ENCODE measurements at places on chromosomes 11 and 22.

- peak; percentile 42 for DNase-seq
Measured at GRCh38 chr11:15159085-15159484, 44.4 kb downstream of the INSC start.

GRCh38 chr11:79461666-79462645, 21.1 kb upstream of the TENM4 start:
- DNase-seq: no peak

- peak; percentile 96 for DNase-seq
Measured at GRCh38 chr11:85685820-85686459, at the start of gene CCDC89. CCDC89 (minus strand) TSS chr11:85686195; CDS start chr11:85686130, 65 bp downstream.

GRCh38 chr22:49969751-49970527, 9.4 kb downstream of the PIM3 start:
- no peak for DNase-seq

GRCh38 chr11:26778000-26778757, 56.3 kb upstream of the SLC5A12 start:
- peak; percentile 95 for DNase-seq
